ENCODE measurements at places on chromosomes 2 and 18.

- DNase-seq: no peak
Observed at GRCh38 chr2:66270247-66270646, 164.7 kb upstream of the MEIS1 start.

DNA sequence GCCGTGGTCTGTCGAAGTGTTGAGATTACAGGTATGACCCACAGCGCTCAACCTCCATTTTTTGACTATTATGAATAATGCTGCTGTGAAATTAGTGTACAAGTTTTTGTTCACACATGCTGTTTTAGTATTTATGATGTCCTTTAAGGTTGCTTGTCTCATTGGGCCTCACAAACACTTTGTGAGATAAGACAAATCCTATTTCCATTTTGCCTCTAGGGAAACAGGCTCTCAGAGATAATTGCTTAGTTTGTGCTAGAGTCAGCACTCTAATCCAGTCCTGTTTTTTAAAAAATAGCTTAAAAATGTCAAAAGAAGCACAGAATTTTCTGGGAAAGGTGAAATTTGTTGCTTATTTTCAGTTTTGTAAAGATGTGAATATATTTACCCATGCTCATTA, 43.3 kb upstream of the CUL3 start:
- DNase-seq: no peak

- no peak for DNase-seq
Observed at GRCh38 chr2:34372967-34373366, 773.9 kb upstream of the FAM98A start.

GRCh38 chr2:121454549-121455090, 76.1 kb upstream of the RNU4ATAC start:
- no peak for DNase-seq

DNA sequence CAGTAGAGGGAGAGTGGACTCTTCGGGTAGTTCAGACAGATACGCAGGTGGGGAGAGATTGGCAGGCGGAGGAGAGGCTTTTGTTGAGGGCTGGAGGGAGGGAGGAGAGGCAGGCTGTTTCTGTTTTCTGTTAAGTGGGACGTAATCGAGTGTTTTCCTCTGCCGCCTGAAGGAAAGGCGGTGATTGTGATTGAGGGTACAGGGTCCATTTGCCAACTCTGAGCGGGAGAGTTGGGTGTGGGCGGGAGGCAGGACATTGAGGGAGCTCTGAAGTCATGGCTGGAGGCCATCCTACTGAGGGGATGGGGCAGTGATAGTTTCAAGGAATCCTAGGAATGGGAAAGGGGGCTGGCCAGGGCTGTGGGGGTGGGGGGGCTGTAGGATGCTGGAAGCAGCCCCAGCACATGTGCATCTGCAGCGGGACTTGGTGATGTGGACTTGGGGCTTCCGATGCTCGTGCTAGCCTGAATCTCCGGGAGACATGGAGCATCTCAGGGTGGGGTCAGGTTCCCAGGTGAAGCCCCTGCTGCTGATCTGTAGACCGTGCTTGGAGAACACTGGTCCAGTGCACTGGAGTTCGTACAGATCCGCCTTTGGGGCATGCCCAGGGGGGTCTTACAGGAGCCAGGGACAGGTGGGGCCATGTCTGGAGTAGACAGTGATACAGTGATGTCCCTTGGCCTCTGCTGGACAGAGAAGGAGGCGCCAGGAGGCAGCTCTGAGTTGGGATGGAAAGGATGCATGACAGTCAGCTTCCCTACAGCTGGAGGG, 167.5 kb downstream of the AGAP1 start:
- DNase-seq: no peak

Data from activated CD8-positive, alpha-beta memory T cell treated with anti-CD3 and anti-CD28 coated beads for 48 hours (primary cell).